PC-3 (cell line): ENCODE measurements at places on chromosomes 16 and 17. TPM values are rescaled to one million over a fixed set of nuclear protein-coding genes. Genes with fewer than 3 reads are reported as not detected.

- no peak for DNase-seq
Measured at GRCh38 chr17:42342242-42343008, 45.8 kb downstream of the STAT3 start.

GRCh38 chr16:74521691-74522090 is 85.2 kb downstream of the GLG1 start:
- no peak for DNase-seq

- DNase-seq, result no peak
Measured at GRCh38 chr17:65049085-65049756, 7.3 kb downstream of the GNA13 start.

- DNase-seq, result no peak
Measured at GRCh38 chr17:21210411-21211076, 3.4 kb downstream of the TMEM11 start.

GRCh38 chr17:56638591-56639051 is 45.1 kb downstream of the NOG start:
- DNase-seq, result no peak

DNA sequence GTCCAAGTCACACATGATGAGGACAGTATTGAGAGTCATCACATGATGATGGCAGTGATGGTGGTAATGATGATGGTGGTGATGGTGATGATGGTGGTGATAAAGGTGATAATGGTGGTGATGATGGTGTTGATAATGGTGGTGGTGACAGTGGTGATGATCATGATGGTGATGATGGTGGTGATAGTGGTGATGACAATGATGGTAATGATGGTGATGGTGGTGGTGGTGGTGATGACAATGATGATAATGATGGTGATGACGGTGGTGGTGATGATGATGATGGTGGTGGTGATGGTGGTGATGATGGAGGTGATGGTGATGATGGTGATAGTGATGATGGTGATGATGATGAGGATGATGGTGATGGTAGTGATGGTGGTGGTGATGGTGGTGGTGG is 190.2 kb upstream of the ZNF469 start:
- DNase-seq, result no peak

GRCh38 chr17:75558666-75559530 is 28.7 kb upstream of the MYO15B start:
- no peak for DNase-seq

GRCh38 chr17:1630662-1631061 is 2.0 kb upstream of the SLC43A2 start:
- no peak for DNase-seq

- peak; percentile 59 for DNase-seq
Measured at GRCh38 chr16:75273054-75273925, 21.9 kb upstream of the BCAR1 start.

GRCh38 chr17:47745037-47745380 is 12.0 kb downstream of the TBX21 start:
- DNase-seq, result no peak

DNA sequence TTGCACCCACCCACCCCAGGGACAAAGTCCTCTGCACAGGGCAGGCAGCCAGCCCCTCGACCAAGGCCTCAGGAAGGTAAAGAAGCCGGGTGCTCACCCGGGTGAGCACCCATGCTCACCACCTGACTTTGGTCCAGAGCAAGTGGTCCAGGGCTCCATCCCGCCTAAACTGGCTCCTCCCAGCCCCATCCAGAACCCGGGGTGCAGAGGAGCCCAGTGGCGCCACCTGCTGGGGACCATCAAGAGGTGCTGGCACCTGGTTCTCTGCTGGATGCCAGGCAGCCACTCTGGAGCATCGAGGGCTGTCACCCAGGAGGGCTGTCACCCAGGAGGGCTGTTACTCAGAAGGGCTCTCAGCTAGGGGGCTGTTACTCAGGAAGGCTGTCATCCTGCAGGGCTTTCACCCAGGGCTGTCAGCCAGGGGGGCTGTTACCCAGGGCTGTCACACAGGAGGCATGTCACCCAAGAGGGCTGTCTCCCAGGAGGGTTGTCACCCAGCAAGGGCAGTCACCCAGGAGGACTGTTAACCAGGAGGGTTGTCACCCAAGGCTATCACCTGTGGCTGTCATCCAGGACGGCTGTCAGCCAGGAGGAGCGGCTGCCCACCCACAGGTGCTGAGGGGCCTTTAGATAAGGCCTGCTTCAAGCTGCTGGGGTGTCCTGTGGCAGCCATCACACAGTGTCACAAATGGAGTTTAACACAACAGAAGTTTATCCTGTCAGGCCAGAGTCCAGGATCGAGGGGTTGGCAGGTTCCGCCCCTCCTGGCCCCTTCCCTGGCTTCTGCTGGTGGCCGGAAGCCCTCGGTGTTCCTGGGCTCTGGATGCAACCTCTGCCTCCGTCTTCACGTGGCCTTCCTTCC is 98.5 kb downstream of the TNFRSF13B start:
- peak; percentile 66 for DNase-seq

GRCh38 chr17:72413077-72414031 is 292.5 kb downstream of the SOX9 start:
- DNase-seq, result no peak

DNA sequence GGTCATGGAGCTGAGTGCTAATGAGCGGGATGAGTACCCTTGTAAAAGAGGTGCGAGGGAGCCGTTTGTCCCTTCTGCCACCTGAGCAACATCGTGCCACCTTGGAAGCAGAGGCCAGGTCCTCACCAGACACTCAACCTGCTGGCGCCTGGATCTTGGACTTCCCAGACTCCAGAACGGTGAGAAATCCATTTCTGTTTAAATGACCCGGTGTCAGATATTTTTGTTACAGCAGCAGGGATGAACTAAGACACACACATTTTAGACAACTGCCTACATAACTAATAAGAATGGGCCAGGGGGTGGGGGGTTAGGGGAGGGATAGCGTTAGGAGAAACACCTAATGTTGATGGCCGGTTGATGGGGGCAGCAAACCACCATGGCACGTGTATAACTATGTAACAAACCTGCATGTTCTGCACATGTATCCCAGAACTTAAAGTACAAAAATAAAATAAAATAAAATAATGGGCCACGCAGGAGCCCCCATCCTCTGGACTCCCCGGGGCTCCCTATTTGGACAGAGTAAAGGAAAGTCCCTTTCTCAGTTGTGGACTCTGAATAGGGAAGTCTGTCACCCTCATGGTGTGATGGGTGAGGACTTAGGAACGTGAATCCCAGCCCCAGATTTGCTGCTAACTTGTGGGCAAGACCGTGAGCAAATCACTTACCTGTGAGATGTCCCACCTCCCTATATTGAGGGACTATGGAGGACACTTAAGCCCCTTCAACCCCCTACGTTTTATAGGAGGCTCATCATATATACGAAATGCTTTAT is 60.6 kb upstream of the DNAH17 start:
- no peak for DNase-seq

- DNase-seq, result no peak
Measured at GRCh38 chr17:56142781-56143180, 10.5 kb upstream of the ANKFN1 start.

- no peak for DNase-seq
Measured at GRCh38 chr16:86569701-86570447, 3.2 kb downstream of the FOXC2 start.

DNA sequence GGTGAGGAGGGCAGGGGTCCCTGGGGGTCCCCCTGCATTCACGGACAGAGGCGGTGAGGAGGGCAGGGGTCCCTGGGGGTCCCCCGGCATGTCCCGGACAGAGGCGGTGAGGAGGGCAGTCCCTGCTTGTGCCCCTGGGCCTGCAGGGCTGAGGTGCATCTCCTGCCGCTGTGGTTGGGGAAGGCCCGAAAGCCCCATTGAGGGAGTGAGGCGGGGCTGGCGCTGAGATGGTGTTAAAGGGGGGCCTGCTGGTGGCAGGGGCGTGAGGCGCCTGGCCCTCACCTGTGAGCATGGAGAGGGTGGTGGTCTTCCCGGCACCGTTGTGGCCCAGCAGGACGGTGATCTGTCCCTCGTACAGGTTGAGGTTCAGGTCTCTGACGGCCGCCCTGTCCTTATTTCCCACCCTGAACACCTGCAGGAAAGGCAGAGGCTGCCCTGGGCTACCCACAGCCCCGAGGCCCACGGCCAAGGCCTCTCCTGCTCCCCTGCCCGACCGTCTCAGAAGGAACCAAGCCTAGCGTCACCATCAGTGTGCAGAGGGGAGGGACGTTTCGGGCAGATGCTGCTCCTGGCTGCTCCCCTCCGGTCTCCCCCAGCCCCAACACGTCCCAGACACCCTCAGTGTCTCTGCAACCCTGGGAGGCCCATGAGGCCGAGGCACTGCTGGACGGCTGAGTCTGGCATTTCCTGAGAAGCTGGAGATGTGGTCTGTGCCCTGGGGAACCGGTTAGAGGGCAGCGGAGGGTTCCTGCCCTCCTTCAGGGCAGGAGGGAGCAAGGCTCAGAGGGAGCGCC is 31.4 kb upstream of the RNPS1 start:
- no peak for DNase-seq

DNA sequence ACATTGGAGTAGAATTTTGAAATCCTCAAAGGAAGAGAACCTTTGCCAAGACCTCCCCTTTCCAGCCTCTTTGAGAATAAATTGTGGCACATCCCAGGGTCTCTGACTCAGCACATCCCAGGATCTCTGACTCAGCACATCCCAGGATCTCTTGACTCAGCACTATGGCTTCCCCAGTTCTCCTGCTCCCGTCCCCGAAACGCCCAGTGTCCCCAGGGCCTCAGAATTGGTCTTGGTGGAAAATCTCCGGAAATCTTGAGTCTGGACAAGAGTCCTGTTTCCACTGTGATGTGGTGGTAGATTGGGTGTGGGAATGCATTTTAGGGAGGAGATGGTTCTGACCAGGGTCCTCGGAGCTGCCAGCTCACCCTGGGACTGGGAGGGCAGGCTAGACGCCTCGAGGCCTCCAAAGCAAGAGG is 19.2 kb downstream of the PLXDC1 start:
- peak; percentile 36 for DNase-seq

GRCh38 chr16:72856797-72857196 is 191.1 kb downstream of the ZFHX3 start:
- peak; percentile 30 for DNase-seq

DNA sequence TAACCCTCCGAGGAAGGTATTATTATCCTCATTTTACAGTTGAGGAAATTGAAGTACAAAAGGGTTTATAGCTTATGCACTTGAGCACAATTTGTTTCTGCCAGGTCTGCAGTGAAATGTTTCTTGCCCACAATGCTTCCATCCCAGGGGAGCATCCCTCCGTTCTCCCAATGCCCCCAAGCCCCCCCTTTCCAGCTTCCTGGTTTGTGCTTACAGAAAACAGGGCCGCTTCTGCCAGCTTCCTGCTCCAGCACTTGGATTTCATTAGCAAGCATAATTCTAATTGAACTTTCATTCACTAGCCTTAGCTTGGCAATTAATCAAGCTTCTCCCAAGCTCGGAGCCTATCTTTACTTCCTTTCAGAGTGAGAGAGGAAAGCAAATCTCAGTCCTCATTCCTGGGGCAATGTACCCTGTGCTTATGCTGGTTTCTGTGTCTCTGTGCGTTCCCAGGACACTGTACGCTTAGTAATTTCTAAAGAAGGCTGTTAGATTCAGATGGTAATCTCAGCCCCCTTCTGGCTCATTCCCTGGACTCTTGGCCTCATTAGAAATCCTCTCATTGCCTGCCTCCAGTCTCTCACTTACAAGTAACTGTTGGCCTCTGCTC is 141.6 kb downstream of the HS3ST2 start:
- no peak for DNase-seq

DNA sequence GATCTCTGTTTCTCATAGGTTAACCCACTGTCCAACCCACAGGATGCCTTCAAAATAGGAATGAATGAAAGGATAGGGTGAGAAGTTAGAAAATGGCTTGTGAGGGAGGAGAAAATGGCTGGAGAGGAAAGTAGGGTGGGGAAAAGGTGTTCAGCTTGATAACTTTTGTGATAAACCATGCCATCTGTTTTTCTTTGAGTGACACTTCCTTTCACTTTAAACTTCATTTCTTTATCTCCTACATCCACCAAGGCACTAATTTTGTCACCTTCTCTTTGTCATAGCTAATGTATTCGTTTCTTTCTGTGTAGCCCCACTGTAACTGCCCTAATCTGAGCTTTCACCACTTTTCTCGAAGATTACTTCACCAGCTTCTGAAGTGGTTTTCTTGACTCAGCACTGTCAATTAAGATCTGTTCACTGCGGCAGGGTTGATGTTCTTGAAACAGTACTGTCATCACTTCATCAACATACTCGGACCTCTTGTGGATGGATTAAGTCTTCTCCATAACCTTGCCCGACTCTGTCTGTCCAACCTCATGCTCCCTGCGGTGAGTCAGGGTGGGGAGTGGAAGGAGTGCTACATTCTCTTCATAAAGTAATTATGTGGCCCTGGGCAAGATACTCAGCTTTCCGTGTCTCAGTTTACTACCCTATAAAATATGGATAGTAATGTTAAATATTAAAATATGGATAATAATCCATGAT is 5.5 kb upstream of the KRT10 start:
- DNase-seq, result peak; percentile 52

GRCh38 chr17:45997624-45998023 is 1.4 kb upstream of the STH start:
- peak; percentile 36 for DNase-seq

DNA sequence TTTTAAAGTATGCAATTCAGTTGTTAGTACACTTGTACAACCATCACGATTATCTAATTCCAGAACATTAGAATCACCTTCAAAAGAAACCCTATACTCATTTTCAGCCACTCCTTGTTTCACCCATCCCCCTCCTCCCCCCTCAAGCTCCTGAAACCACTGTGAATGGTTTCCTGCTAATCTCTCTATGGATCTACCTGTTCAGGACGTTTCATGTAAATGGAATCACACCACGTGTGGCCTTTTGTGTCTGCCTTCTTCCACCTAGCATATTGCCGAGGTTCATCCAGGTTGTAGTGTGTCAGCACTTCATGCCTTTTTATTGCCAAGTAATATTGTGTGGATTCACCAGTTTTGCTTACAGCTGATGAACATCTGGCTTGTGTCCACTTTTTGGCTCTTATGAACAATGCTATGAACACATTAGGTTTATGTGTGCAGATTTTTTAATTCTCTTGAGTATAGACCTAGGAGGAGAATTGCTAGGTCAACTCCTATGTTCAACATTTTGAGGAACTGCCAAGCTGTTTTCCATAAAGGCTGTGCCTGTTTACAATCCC is 17.8 kb downstream of the EIF4A3 start:
- peak; percentile 39 for DNase-seq

GRCh38 chr16:68332411-68333121 is 21.7 kb downstream of the PRMT7 start:
- DNase-seq, result no peak

GRCh38 chr16:49484451-49484849 is 110.8 kb downstream of the C16orf78 start:
- DNase-seq, result no peak

The NPIPB6 gene
- 0.17 and 2.5 TPM in 2 replicates for total RNA-seq

The KRT32 gene
- total RNA-seq, result 1.5 TPM in 2 replicates

The DRC7 gene
- not detected in 2 replicates for total RNA-seq

The CLEC18B gene
- total RNA-seq, result 0.29 and 0.87 TPM in 2 replicates

The SOX8 gene
- 0.47 and 0.92 TPM in 2 replicates for total RNA-seq

The ITGB3 gene
- total RNA-seq, result 0.36 and 0.69 TPM in 2 replicates

The KRT15 gene
- total RNA-seq, result 121 and 144 TPM in 2 replicates

The ELMO3 gene
- total RNA-seq, result 1.6 and 2.2 TPM in 2 replicates

The SLC25A11 gene
- 64.3 and 72.1 TPM in 2 replicates for total RNA-seq

The ENDOV gene
- 57.9 and 59.3 TPM in 2 replicates for total RNA-seq

The BHLHA9 gene
- not detected in 2 replicates for total RNA-seq

The CHST4 gene
- not detected in 2 replicates for total RNA-seq
